ENCODE measurements at places on chromosomes 3 and 15.

GRCh38 chr3:190031887-190032752 lies 88.6 kb downstream of the P3H2 start:
- DNase-seq: no peak

DNA sequence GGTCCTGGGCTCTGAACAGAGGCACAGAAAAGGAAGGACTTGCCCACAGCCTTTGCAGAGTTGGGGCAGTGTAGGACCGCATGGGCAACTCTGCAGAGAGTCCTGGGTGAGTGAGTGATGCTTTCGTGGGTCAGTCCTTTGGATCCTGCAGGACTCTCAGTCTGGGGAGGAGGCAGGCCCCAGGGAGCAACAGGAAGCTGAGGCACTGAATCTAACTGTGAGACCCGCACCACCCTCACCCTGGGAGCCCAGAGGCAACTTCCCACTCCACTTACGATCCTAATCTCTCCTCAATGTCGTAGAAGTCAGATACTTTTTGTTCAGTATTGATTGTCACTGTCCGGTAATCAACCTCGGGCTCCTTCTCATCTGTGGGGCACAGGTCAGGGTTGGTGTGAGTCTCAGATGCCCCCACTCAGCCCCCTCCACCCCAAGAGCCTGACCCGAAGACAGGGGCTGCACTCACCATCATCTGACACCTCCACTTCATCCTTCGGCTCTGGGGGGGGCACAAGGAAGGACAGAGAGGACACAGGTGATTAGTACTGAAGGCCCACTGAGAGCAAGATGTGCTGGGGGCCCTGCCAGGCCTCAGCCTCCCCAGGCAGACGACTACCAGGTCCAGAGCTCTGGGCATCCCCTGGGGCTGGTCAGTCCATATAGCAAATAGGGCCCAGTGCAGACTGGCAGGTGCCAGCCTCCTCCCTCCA lies 64.0 kb upstream of the HACD2 start:
- DNase-seq: no peak

GRCh38 chr3:171121801-171122200 lies 95.3 kb upstream of the SLC2A2 start:
- no peak for DNase-seq

GRCh38 chr3:72505539-72506405 lies 342.5 kb downstream of the SHQ1 start:
- no peak for DNase-seq

DNA sequence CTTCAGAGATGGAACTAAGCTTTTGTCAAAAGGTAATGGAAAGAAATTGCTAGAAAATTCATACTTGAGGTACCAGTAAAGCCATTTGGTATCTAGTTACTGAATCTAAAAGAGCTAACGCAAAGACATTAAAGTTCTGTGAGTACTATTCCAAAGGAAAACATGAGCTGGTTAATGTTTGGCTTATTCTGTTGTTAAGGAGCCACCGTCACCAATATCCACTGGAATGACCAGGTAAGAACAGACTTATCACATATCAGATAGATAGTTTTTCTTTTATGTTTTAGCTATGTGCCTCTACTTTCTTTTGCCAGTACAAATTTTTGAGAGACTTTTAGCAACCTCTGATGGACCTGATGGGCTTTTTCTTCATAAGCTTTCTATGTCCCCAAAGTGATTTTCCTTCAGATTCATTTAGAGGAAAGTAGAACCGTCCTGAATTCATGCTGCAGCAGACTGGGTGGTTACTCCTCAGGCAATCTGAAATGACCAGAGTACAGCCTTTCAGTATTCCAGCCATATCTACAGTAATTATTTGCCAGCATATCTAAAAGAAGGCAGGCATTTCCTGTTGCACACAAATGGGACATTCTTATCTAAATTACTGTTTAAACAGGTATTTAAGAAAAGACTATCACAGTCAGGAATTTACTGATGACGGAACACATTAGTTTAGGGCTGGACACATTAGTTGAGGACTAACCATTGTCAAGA lies 274.1 kb downstream of the MECOM start:
- DNase-seq: no peak

All from hematopoietic multipotent progenitor cell treated with erythropoietin and hydrocortisone succinate and interleukin-3 and kit ligand, for 17 days (in vitro differentiated cells).